ENCODE measurements at places on chromosomes 2 and 18.

- no peak for DNase-seq
Observed at GRCh38 chr2:218375212-218375611, 6.9 kb upstream of the SLC11A1 start.

- DNase-seq = peak; percentile 56
Observed at GRCh38 chr18:35616664-35617423, 35.3 kb downstream of the GALNT1 start.

GRCh38 chr2:153055182-153055581, 336.8 kb downstream of the ARL6IP6 start:
- DNase-seq = no peak

DNA sequence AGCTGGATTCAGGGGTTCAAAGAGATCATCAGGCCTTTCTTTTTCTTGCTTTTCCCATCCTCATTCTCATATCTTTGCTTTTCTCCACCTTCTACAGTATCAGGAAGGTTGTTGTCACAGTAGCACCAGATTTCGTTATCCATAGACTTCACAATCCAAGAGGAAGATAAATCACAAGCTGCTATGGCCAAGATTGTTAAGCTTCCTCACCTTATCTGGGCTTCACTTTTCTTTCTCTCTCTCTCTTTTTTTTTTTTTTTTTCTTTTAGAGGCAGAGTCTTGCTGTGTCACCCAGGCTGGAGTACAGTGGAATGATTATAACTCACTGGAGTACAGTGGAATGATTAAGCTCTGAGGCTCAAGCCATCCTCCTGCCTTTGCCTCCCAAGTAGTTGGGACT, 93.5 kb downstream of the TTC27 start:
- no peak for DNase-seq

- no peak for DNase-seq
Observed at GRCh38 chr2:222646008-222646407, 9.9 kb downstream of the FARSB start.

- no peak for DNase-seq
Observed at GRCh38 chr2:231099918-231100317, 24.9 kb downstream of the HTR2B start.

DNA sequence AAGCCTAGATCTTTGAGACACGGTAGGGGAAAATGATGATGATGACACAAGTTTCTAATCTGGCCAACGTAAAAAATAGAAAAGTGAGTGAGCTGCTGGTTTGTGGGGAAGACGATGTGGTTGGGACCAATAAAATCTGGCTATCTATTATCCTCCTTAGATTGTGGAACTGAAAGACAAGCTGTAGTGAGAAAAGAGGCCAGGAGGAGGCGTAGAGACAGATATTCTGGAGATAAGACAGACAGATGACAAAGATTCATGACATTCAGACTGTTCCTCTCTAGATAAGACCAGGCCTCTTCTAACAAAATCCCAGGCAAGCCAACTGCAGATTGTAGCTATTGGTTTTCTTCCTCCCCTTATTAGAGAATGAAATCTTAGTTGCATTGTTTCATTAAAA, 376.3 kb upstream of the UBE2E3 start:
- DNase-seq = no peak

DNA sequence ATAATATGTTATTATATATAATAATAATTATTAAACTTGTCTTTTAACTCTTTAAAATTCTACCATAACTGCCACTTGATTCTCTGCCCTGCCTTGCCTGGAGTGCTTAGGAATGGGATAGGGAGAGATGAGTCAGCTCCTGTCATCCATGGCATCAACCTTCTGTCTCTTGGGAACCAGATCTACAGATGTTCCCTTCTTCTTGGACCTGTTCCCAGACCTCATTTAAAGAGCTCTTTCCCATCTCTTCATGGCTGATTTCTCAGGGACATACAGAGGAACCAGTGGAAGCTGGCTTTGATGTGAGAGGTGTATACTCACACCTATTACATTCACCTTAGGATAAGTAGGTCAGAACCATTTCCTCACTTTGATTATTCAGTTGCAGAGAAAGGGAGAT, 155.3 kb upstream of the MYO3B start:
- DNase-seq = no peak

DNA sequence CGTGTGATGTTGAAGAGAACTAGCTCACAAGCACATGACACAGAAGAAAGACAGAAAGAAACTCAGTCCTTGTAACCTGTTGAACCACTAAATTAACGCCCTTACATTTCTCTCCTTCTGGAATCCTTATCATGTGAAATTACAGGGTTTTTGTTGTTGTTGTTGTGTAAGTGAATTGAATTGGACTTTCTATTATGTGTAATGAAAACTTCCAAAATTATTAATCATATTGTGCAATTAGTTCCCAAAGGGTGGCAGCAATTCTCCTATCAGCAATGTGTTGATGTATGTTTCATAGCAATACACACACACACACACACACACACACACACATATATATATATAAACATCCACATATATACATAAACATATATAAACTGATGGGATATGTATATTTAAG, 402.2 kb upstream of the TCF4 start:
- DNase-seq = no peak

- no peak for DNase-seq
Observed at GRCh38 chr18:13003466-13003896, 12.3 kb downstream of the CEP192 start.

- DNase-seq = no peak
Observed at GRCh38 chr2:64466478-64467085, 12.6 kb downstream of the LGALSL start.

- DNase-seq = no peak
Observed at GRCh38 chr2:11069566-11070185, 85.6 kb upstream of the SLC66A3 start.

- DNase-seq = no peak
Observed at GRCh38 chr2:25453199-25453905, 111.6 kb upstream of the DNMT3A start.

GRCh38 chr2:189641002-189641401, 20.3 kb upstream of the ASNSD1 start:
- DNase-seq = no peak

DNA sequence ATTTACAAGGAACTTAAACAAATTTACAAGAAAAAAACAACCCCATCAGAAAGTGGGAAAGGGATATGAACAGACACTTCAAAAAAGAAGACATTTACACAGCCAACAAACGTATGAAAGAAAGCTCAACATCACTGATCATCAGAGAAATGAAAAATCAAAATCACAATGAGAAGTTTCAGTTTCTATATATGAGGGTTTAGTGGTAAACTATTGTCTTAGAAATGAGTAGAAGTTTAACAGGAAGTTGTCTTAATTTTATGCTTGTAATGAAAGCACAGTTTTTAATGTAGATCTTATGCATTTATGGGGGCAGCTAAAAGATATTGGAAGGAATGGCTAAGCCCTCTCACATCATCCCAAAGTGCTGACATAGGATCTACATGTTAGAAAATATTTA, 325.4 kb downstream of the ERBB4 start:
- no peak for DNase-seq

- no peak for DNase-seq
Observed at GRCh38 chr2:74441170-74441689, 507 bp downstream of the RTKN start.

All from activated CD4-positive, alpha-beta T cell treated with anti-CD3 and anti-CD28 coated beads for 1 hour (primary cell).